Cardiac fibroblast (primary cell): ENCODE measurements at places on chromosomes 5 and 9.

- no peak for DNase-seq
These were observed 93.5 kb downstream of the RGS3 start for GRCh38 chr9:113556877-113557593.

DNA sequence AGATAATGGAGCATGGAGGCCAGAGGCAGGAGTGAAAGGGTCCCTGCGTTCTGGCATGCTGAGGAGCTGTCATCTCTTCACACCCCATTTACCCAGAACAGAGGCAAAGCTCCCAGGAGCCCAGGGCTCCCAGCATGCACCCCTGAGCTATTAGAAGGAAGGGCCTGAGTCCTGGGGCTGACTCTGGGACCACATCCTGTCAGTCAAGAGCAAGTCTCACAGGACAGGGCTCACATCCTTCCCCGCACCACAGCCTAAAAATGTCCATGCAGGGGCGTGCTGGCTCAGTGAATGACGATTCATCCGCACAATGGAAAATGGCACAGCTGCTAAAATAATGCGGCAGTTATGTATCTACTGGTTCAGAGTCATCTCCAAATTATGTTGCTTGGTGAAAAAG lies 31.4 kb downstream of the CAMK2A start:
- DNase-seq, result no peak

- no peak for DNase-seq
These were observed 2.0 kb upstream of the CPEB4 start for GRCh38 chr5:173886150-173886549.

- no peak for DNase-seq
These were observed 96.9 kb upstream of the FCN2 start for GRCh38 chr9:134783699-134784039.

DNA sequence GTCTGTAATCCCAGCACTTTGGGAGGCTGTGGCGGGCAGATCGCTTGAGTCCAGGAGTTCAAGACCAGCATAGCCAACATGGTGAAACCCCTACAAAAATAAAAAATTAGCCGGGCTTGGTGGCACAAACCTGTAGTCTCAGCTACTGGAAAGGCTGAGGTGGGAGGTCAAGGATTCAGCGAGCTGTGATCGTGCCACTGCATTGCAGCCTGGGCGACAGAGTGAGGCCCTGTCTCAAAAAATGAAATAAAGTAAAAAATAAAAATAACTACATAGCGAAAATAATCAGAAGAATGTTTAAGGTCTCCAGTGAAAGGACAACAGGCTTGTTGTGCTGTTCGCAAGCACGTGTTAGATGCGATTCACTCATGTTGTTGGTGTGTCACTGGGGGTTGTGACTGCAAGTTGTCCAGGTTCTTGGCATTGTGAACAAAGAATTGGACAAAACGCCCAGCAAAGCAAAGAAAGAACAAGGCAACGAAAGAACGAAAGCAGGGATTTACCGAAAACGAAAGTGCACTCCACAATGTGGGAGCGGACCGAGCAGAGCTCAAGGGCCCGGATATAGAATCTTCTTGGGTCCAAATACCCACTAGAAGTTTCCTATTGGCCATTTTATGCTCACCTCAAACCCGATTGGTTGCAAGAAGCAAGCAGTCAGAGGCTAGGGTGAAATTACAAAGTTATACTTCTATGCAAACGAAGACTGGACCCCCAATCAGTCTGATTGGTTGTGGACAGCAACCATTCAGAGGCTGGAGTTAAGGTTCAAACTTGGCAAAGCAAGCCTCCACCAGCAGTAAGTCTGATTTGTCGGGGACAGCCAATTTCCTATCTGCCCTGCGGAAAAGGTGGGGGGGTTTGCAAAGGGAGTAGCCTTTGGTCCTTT lies 844 bp upstream of the MCCC2 start:
- no peak for DNase-seq
